ENCODE measurements at places on chromosomes 6 and 20. TPM values are rescaled to one million over a fixed set of nuclear protein-coding genes. Genes with fewer than 3 reads are reported as not detected.

PHACTR3 gene
- 9.7 TPM for polyA plus RNA-seq

DNA sequence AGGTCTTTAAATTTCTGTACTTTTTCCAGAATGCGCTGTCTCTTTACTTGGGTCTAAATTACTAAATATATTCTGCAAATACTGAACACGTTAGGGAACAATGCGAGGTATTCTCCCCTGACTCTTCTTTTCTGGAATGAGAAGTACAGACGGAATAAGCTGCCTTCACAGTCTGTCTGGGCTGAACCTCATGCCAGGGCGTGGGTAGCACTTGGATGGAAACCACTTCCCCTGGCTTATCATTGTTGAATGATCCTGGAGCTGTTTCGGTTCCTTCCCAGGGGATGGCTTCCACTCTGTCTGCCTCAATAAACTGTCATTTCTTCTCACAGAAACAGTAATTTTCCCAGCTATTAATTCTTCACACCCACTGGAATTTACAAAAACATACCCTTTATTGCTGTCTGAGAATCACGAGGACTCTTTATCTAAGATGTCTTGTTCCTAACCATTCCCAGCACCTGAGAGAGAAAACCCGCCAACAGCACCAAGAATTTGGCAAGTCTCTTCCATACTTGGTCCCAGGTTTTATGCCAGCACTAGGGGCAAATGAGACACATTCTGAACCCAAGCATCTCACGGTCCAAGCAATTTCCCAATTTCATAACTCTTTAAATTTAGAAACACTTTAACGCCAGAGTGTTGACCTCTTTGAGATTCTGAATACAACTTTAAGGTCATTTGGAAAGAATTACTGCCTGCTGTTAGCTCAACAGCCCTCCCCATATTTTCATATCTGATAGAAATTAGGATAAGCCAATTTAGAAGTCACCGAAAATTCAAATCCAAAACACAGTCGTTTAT is 43.2 kb upstream of the ADGRF5 start:
- no peak for DNase-seq

SCUBE3 gene
- 49.5 TPM for polyA plus RNA-seq

DNA sequence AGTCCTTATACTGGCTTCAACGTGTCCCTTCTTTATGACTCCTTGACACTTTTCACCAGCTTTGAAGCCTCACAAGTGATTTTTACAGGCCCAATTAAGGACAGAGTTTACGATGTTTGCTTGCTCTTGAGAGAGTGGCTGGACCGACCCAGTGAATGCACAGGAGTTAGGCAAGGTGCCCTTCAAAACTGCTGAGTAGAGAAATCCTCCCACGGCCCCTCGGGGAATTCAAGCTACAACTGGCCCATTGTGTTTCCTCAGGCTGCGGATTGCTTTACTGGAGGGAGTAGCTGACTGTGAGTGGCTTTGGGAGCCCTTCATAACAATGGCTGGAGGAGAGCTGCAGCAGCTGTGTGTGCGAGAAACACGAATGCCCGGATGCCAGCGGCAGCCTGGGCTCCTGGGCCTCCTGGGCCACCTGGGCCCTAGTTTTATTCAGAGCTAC is 50.0 kb downstream of the SGK1 start:
- no peak for DNase-seq

DNA sequence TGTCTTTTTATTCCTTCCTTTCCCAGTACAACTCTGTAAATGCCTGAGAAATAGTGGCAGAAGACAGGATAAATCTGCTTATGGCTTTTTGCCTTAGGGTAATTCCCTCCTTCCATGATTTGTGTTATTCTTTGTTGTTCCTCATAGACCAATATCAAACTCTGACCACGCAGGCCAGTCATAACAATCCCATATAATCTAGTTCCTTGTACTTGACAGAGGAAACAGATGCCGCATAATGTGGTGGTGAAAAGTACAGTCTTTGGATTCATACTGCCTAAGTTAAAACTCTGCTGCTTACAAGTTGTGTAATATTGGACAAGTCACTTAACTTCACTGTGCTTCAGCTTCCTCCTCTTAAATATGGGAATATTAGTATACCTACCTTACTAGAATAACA is 8.2 kb upstream of the BAG2 start:
- no peak for DNase-seq

ZNF334 gene
- polyA plus RNA-seq = 33.6 TPM

GRCh38 chr20:64063389-64064144 is 569 bp downstream of the TCEA2 start:
- DNase-seq = no peak

DNA sequence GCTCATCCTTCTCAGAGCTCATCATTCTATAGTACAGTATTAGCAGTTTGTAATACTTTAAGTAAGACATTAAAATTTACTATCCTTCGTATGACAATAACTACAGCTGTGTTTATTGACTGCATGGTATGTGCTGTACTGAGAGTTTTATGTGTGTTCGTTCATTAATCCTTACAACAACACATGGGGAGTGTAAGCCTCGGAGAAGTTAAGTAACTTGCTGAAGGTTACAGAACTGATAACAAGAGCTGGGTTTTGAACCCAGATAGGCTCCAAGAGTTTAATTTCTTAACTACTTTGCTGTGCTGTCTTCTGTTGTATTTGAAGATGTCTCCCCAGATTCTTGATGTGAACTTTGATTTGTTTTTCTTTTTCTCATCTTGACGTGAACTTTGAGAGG is 23.7 kb downstream of the BRPF3 start:
- DNase-seq = no peak

POM121L2 gene
- not detected for polyA plus RNA-seq

CITED2 gene
- polyA plus RNA-seq = 177 TPM

DNA sequence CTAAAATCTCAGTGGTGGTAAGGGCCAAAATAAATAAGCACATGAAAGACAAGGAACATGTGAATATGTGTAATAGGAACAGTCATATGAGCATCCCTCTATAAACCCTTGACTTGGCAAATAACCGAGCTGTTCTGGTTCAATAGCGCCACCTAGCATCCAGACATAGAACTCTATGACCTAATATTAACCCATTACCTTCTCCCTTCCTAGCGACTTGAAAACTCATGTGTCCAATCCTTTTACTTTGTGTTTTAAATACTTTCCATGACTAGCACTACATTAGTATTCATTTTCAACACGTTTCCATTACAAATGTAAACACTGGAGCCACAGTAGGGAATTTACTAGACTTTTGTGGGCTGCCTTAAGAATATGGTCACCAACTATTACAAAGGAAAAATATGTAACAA is 279.7 kb downstream of the UST start:
- no peak for DNase-seq

- DNase-seq = no peak
Observed at GRCh38 chr6:159107451-159108260, 61.5 kb upstream of the FNDC1 start.

DNA sequence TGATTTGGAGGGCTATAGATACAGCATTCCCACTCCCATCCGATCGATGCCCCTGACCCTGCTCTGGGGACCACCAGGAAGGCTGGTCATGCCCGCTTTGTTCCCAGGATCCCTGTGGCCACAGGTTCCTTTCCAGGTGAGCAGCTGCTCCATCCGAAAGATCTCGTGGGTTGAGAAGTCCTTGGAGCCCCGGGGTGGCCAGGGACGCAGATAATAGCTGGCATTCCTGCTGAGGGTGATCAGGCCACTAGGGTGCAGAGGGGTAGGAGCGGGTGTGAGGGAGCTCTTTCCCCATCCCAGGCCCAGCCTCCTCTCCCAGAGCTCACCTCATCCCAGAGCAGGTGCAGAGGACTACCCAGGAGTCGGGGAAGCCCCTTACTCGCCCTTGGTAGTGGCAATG is 7.4 kb downstream of the ADAM33 start:
- no peak for DNase-seq

BMP2 gene
- polyA plus RNA-seq = 16.0 TPM

- DNase-seq = no peak
Observed at GRCh38 chr6:50899306-50899870, 80.7 kb downstream of the TFAP2B start.

SYNE1 gene
- 83.9 TPM for polyA plus RNA-seq

DNA sequence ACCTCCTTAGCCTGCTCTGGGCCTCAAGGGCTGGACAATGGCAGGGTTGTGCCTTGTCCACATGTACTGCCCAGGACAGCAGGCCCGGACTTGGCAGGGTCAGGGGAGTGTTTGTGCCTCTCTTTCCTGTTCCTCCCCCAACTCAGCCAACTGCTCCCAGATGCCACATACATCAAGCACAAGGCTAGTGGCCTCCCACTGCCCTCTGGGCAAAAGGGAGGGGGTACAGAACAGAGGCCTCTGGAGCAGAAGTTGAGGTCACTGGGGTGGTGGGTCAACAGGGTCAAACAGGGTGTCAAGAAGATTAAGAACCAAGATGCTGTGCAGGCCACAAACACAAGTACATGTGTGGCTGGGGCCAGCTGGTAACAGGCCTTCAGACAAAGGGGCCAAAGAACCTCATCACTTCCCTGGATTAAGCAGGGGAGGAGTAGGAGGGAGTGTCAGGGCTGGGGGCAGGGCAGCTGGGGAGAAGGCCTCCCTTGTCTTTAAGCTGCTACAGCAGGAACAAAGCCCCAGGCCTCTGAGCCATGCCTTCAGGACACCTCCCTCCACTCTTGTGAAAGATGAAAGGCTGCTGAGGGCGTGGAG is 36.0 kb downstream of the KCNK5 start:
- DNase-seq = no peak

- DNase-seq = no peak
Observed at GRCh38 chr20:17875981-17876385, 92.6 kb downstream of the SNX5 start.

DNA sequence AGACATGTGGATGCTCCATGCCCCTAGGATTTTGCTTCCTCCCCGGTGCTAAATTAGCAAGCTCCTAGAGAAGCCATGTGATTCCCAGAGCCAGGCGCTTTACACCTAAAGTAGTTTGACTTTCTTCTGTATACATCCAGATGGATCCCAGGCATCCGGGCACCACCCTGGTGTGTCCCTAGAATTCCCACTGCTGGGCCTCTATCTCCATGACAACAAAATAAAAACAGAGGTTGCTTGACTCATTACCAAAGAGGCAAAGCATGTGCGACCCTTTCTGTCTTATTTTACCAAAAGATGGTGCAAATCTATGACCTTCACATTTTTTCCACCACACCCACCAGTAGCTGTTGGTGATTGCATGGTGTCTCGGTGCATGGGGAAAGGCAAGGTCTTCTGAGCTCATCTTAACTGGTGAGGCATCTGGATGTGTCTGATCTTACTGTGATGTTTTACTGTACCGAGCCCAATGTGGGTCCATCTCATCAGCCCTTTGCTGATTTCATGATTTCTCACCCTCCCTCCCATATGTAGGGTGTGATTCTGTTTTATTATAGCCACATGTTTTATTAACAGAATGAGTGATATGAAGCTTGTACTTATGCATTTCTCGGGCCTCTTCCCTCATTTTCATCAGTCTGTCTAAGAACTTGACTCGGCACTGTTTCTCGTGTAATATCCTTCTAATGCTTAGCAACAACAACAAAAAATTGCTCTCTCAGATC is 27.4 kb upstream of the VAPB start:
- DNase-seq = no peak

ID4 gene
- 148 TPM for polyA plus RNA-seq

DNA sequence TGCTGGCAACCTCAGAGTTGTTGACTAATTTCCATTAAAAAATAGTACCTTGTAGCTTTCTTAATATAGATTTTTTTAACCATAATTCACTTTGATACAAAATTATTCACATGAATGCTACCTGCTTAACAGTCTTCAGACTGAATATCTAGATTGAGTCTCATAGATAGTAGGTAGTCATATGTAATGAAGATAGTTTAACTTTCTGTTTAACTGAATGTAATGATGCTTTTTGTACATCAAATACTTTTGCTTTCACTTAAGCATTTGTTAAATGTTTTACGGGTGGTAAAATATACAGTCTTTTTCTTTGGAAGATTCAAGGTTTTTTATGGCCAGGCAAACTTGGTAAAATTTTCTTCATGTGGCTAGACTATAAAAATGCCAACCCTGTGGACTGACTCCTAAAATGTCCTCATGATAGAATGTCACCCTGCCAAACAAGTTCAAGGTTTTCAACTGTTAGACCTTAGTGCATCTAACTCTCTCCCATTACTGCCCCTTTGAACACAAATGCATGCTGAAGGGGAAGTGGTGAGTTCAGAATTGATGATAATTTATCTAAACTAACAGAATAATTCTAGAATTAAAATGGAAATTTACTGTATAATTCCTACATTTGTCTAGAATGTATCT is 16.4 kb downstream of the TBPL1 start:
- DNase-seq = no peak

TCF21 gene
- 183 TPM for polyA plus RNA-seq

NRSN2 gene
- polyA plus RNA-seq = 51.9 TPM

- DNase-seq = no peak
Observed at GRCh38 chr6:117548797-117549301, 53.5 kb downstream of the GOPC start.

STMND1 gene
- polyA plus RNA-seq = 0.33 TPM

DNA sequence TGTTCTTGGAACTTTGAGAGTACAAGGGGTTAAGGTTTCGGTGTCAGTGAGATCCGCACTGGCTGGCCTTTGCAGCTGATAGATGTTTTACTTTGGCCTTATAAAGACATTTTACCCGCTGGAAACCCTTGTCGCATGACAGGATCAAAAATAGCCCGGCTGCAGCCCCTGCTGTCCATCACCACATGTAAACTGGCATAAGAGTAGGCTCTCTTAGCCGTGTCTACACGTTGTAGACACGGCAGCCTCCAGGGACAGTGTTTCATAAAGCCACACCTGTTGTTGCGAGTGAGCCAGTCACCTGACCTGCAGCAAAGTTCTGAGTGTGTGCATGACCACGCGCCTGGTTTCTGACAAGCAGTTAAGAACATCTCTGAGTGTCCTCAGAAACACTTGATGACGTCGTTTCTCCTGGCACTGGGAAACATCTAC is 8.5 kb downstream of the RBM24 start:
- no peak for DNase-seq

CFAP61 gene
- 3.3 TPM for polyA plus RNA-seq

DNA sequence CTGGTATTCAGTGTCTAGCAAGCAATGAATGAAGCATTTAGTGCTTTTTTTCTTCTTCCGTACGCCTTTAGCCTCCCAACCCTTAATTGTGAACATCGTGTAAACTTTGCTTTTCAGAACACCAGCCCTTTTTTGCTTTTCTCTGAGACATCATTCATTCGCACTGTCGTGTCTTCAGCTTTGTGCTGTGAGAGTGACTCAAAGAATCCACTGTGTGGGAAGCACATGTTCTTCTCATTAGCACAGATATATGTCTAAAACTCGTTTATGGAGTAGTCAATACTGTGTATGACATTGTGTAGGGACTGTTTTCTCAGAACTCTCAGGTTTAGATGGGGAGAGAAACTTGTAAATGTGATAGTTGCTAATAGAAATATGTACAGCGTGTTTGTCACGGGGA is 279.1 kb downstream of the FARS2 start:
- DNase-seq = no peak

All from renal cortex interstitium (tissue), 15 donors.